ENCODE measurements at places on chromosomes 1 and 21.

GRCh38 chr1:101008229-101008834 lies 17.3 kb downstream of the DPH5 start:
- no peak for DNase-seq

- no peak for DNase-seq
Measured at GRCh38 chr21:44376606-44377005, 23.2 kb downstream of the TRPM2 start.

GRCh38 chr1:41864471-41865040 lies 54.2 kb downstream of the HIVEP3 start:
- DNase-seq = peak; percentile 58

DNA sequence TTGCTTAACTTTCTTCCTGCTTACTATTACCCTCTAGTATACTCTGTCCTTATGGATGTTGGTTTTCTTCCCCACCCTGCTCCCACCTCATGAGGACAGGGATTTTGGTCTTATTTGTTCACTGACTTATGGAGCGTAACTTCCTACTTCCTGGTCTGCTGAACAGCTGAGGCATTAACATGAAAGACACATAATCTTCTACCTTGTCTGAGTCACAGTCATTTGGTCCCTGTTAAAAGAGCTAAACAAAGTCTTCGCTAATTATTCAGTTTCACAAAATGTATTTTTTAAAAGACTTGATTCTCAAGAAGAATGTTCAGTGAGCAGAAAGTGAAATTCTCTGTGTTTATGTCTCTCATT lies 18.5 kb downstream of the RNASEL start:
- DNase-seq = no peak

DNA sequence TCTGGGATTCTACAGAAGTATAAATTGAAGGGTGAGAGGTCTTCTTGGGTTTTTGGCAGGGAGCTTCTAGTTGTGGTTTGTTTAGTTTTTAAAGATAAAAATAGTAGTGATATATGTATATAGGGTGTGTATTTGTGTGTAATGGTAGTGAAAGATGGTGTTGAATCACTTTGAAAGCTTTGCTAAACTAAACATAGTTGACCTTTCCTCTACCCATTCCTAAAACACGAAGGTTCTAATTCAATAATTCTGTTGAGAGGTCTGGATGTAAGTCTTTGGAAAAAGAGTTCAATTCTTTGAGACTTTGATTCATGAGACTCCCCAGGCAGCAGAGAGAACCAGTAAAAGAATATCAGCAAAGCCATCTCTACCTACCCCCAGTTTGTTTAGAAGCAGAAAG lies 247.9 kb upstream of the DUSP10 start:
- DNase-seq = no peak

DNA sequence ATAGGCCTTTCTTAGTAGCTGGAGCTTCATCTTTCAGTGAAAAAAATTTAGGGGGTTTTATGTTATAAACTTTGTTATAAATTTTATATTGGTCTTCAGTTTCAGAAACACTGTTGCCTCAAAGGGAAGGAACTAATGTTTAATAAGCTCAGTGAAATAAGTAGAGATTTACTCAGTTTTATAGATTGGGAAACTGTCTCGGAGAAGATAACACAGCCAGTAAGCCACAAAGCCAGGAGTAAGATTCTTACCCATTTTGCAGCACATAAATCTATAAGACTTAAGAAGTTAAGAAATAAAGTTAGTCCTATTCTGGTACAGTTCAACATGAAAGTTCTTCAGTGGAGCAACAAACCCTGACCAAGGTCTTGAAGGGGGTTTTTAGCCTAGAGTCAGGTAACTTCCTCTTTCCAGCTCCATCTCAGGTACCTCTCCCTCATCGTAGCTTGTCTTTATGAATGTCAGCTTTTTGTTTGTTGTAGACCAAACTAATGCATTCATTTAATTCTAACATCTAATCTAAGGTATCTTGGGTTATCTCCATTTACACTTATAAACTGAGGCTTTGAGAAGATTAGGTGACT lies 3.3 kb downstream of the KPNA6 start:
- DNase-seq = no peak

GRCh38 chr1:24109686-24110475 lies 2.1 kb downstream of the MYOM3 start:
- no peak for DNase-seq

DNA sequence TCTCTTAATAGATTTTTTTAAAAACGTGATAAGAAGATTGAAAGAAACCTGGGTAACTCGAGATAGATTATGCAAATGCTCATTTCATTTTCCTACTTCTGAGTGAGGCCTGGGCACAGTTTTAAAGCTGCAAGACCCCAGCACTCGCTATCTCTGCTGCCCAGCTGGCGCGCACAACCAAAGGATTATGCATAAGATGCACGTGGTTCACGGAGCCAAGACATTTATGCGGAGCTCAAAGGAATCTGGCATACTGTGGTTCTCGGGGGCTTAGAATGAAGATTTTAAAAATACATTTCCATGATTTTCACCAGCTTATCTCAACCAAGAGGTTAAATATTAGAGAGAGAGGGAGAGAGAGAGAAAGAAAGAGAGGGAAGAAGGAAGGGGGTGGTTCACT lies 210.9 kb downstream of the DSCAM start:
- DNase-seq = peak; percentile 69

GRCh38 chr1:240086726-240087125 lies 5.0 kb upstream of the FMN2 start:
- DNase-seq = no peak

GRCh38 chr1:15538771-15539170 lies 12.1 kb downstream of the DNAJC16 start:
- no peak for DNase-seq

DNA sequence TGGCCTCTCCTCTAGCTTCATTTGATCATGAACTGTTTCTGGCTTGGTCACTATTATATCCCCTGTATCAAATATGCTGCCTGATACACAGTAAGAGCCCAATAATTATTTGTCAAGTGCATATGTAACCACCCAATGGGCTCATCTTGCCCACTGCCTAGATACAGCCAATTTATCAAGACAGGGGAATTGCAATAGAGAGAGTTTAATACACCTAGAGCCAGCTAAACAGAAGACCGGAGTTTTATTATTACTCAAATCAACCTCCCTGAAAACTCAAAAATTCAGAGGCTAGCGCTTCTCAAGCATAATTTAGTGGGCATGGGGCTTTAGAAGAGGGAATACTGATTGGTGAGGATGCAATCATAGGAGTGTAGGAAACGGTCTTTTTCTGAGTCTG lies 18.3 kb upstream of the UAP1 start:
- DNase-seq = no peak

Data from NCI-H524 (cell line).